IPS DF 19.7 (cell line): ENCODE measurements at places on chromosomes 4 and X.

DNA sequence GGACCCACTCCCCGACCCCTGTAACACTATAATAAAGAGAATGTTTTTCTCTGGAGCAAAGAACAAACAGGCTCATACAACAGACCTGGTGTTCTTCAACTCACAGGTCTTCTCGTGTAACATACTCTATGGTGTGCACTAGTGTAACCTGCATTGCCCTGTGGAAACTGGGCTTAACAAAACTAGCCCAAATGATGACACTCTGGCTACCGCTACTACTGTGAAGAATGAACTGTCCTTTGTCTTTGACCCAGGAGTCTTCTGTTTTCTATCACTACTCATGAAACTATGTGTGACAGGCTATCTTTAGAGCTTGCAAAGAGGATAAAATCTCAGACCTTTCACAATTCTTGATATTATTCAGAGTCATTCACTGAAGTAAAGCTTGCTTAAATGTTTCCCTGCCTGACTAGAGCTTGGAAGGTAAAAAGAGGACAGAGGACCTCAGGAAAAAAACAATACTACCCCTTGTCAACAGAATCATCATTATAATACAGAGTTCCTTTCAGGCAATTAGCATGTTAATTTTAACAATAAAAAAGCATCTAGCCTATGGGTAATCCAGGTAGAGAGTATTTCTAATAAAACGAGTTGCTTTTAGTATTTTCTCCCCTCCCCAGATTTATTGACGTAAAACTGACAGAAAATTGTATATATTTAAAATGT lies 59.2 kb downstream of the FSTL5 start:
- no peak for DNase-seq

DNA sequence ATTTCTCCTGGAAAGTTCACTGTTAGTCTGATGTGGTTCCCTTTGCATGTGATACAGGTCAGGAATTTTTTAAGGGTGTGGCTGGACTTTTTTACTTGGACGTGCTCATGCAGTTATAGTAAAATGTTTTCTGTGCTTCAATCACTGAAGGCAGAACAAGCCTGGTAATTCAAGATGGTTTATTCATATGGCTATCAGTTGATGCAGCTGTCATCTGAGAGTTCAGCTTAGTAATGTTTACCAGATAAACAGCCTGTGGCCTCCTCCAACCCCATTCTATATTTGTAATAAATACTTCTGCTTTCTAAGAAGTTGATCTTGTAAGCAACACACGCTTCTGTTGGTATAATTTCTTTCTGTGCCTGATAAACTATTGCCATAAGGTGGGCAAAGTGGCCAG lies 2105.9 kb downstream of the ARAP2 start:
- DNase-seq, result no peak

- DNase-seq, result no peak
Observed at GRCh38 chrX:137119049-137119448, 85.3 kb upstream of the GPR101 start.

DNA sequence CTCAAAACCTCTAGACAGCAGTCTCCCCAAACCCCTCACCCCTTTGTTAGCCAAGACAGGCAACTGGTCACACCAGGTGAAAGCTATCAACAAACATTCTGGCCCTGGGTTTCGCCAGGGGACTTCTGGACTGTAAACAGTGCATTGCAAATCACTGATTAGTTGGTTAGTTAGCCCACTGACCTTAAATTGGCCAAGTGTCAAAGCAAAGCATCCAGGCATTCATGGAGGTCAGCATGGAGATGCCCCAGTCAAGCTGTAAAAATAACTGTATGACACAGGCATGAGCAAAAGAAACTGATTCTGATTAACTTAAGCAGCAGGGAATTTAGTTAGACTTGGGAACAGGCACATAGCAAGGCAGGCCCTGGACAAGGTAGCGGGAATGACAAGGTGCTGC lies 156.0 kb upstream of the TTC29 start:
- DNase-seq, result no peak

- DNase-seq, result no peak
Observed at GRCh38 chr4:79798047-79798446, 275.0 kb downstream of the ANTXR2 start.

DNA sequence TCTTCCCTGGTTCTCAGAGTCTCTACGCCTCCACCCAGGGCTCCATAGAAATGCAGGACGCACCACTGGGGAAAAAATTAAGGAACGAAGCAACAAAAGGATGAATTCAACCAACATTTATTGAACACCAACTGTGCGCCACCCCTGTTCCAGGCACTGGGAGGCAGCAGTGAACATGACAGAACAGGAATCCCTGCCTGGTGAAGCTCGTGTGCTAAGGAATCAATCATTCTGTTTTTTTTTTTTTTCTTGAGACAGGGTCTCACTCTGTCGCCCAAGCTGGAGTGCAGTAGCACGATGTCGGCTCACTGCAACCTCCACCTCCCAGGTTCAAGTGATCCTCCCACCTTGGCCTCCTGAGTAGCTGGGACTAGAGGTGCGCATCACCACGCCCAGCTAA lies 1.9 kb upstream of the FTSJ1 start:
- DNase-seq, result no peak

GRCh38 chrX:41142130-41142910 lies 57.1 kb downstream of the USP9X start:
- no peak for DNase-seq

GRCh38 chr4:2367626-2368025 lies 50.8 kb downstream of the ZFYVE28 start:
- DNase-seq, result no peak

DNA sequence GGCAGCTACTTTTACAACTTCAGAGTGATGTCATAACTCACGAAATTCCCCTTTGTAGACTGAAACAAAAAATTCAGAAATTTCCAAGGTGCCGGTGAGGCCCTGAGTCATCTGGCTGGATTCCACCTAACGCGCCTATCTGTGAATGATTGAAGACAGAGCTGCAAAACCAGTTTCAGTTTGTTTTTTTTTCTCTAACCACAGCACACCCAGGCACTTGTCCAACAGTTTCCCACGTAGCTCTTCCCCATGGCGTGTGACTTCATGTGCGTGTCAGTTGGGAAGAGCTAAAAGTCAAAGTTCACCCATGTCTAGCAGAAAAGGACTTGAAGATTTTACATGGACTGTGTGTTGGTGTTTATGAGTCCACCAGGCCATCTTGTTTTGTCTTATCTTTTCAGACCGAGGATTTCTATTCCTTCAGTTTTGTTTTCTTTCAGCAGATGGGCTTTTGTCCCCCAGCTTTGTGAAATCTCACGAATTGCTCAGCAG lies 16.4 kb downstream of the TCEANC start:
- no peak for DNase-seq

GRCh38 chrX:139881572-139881971 lies 51.3 kb downstream of the ATP11C start:
- no peak for DNase-seq

GRCh38 chr4:62209757-62210485 lies 1009.8 kb downstream of the ADGRL3 start:
- no peak for DNase-seq

DNA sequence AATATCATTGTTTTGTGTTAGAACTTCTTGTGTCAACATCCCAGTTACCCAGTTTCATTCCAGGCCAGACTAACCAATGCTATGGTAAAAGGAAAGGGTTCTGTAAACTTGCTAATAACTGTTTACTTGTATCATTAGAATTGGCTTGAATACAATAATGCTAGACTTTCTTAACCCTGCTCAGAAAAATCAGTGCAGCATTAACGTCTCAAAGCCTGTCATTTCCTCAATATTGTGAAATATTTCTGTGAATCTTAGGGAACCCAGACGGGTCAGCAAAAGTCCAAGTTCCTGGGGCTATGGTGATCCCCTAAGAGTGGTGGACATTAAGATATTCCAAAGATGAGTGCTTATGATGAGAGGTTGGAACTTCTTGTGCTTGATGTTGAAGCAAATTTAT lies 541.2 kb upstream of the MAGEB18 start:
- DNase-seq, result no peak

- peak; percentile 59 for DNase-seq
Observed at GRCh38 chr4:150315175-150315574, 236.9 kb downstream of the DCLK2 start.

- no peak for DNase-seq
Observed at GRCh38 chr4:73731968-73732610, 8.3 kb upstream of the CXCL8 start.

DNA sequence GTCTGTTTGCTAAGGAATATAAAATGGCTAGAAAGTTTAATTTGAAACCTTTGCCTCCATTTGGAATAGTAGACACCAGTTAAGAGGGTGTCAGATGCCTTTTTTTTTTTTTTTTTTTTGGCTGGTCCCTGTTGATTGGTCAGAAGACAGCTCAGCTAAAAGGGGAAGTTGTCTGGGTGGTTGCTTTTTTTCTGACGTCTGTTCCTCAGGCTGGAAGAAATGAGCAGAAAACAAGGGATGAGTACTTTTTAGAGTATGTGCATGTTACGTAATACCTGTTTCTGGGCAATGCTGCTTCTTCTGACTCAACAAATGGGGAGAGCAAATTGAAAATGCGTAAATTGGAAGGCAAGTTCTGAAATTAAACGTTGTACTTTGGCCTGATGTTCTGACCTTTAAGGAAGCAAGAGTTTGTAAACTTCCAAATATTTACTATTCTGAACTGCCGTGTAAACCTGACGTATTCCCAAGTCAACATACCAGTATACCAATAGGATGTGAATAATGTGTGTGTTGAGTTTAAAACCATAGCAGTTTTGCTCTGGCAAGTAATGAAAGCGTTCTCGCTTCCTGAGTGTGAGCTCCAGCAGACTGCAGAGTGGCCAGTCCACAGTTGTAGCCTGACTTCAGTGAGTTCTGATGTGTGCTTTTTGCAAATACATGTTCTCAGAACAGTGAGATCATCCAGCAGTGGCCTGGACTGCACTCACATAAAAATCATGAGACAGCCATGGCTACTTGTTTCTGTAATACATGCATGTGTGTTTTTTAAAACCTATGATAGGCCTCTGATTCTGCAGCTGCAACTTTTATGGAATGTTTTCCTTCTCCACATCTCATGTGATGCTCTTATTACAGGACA lies 1.7 kb downstream of the SAT1 start:
- DNase-seq, result no peak

GRCh38 chr4:118814891-118815290 lies 21.0 kb downstream of the SEC24D start:
- no peak for DNase-seq

DNA sequence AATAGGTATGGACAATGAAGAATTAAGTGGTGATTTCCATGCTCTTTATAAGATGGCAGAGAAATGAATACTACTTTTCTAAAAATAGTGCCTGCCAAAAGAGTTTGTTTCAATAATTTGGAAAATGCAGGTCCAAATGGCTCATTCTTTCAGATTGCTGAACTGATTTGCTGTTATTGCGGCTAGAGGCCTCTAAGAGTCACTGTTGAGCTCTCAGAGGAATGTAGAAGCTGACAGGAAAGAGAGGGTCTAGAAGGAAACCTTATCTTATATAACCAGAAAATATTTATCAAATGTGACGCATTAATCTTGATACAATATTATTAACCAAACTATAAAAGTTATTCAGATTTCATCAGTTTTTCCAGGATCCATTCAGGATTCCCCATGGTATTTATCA lies 65.7 kb upstream of the PAGE1 start:
- DNase-seq, result no peak

DNA sequence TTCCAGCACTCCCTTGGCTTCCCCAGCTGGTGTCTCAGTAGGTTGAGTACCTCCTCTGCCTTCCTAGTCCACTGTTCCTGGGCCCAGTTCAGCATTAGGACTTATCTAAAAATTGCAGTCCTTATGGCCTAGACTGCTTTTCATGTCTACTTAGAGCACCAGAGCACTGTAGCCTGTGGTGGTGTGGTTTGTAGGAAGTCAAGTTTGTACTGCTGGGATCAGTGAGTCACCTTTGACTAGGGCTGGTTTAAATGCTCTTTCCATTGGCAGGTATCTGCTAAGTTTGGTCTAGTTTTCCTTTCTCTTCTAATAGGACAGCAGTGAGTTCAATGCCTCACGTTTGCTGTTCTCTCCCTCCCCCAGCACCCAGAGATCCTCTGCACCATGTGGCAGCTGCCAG lies 233.6 kb upstream of the WDFY3 start:
- no peak for DNase-seq

- DNase-seq, result no peak
Observed at GRCh38 chr4:531076-531475, 32.1 kb downstream of the PIGG start.

DNA sequence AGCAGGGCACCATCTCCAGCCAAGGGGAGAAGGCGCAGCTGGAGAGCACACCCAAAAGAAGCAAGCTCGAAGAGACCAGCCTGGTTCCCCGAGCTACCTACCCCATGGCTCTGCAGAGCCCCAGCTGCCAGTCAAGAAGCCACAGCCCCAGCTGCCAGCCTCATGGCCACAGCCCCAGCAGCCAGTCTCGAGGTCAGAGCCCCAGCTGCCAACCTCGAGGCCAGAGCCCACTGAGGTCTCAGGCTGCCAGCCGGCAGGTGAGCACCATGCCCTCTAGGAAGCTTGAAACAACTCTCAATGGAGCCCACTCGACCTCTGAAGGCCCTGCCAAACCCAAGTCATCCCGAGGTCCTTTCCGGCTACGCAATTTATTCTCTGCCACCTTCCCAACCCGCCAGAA lies 27.0 kb upstream of the PRPS1 start:
- no peak for DNase-seq

- DNase-seq, result no peak
Observed at GRCh38 chrX:28312965-28313364, 274.3 kb upstream of the IL1RAPL1 start.

GRCh38 chr4:83297548-83298260 lies 13.1 kb upstream of the COQ2 start:
- DNase-seq, result no peak

DNA sequence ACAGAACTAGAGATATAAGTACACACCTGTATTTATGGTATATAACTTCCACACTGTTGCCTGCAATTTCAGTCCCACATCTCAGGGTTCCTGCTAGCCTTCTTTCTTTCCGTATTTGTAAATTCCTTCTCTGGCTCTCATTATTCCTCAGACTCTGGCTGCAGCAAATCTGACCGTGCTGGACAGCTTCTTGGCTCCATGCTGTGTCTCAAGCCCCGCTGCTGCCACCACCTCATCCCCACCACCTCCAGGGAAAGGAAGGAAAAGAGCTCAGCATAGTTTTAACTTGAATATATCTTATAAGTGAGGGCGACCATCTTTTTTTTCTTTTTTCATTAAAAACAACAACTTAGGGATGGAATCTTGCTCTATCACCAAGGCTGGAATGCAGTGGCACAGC lies 155.6 kb upstream of the CXCL13 start:
- DNase-seq, result no peak

DNA sequence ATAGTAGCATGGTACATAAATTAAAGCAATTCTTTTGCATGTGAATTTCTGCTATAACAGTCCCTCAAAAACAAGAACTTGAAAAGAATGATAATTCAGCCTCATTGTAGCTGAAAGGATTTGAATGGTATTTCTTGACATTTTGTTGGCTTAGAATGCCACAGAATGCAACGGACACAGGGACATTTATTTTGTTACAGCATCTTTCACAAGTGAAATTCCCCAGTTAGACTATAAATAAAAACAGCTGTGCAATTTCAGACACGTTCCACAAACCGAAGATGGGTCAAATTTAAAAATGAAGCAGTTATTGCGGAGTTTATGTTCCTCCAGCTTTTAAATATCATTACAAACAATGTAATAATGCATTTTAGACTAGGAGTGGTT lies 82.8 kb upstream of the AMELX start:
- no peak for DNase-seq

GRCh38 chr4:140106289-140106844 lies 47.6 kb downstream of the MAML3 start:
- no peak for DNase-seq

- no peak for DNase-seq
Observed at GRCh38 chr4:53228036-53228435, 137.8 kb downstream of the SCFD2 start.

GRCh38 chr4:16858275-16858752 lies 40.1 kb downstream of the LDB2 start:
- DNase-seq, result peak; percentile 23
